ENCODE measurements at places on chromosomes 11 and 22.
A peak's percentile ranks its signal among the peaks of the same experiment; 100 is the strongest.

DNA sequence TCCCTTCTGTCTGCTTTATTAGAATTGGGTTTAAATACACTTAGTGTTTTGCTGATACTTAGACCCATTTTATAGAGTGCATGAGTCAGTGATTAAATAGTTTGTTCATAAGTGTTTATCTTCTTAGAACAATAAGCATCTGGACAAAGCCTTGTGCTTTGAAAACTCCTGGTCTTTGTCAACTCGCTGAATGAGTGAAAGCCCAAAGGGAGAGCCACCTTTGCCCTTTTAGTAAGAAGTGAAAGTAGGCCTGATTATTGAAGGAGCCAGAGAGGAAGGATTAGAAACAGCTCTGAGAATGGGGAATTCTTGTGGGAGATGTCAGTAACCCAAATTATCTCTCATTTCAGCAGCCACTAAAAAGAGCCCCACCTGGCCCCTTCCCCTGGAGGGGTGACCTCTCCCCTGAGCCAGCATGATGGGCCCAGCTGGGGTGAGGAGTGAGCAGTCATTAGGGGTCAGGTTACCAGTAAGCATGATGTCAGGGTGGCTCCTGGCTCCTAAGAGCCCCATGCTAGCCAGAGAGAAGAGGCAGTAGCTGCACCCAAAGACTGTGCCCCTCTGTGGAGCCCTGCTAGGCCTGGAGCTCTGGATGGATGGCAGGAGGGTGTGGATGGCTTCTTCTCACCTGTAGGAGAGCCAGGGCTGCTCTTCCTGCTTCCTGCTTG lies 125.1 kb upstream of the E2F8 start:
- no peak for DNase-seq

GRCh38 chr11:16977136-16977993 lies 36.8 kb downstream of the PLEKHA7 start:
- no peak for DNase-seq

- DNase-seq = peak; percentile 1
These were observed 74.9 kb downstream of the MORC2 start for GRCh38 chr22:30893434-30894370.

- peak; percentile 75 for DNase-seq
These were observed 4.7 kb downstream of the FEN1 start for GRCh38 chr11:61797263-61797944.

- no peak for DNase-seq
These were observed 3.4 kb downstream of the IRF7 start for GRCh38 chr11:612201-612960.

- DNase-seq = no peak
These were observed 37.3 kb downstream of the PARVG start for GRCh38 chr22:44218071-44218470.

DNA sequence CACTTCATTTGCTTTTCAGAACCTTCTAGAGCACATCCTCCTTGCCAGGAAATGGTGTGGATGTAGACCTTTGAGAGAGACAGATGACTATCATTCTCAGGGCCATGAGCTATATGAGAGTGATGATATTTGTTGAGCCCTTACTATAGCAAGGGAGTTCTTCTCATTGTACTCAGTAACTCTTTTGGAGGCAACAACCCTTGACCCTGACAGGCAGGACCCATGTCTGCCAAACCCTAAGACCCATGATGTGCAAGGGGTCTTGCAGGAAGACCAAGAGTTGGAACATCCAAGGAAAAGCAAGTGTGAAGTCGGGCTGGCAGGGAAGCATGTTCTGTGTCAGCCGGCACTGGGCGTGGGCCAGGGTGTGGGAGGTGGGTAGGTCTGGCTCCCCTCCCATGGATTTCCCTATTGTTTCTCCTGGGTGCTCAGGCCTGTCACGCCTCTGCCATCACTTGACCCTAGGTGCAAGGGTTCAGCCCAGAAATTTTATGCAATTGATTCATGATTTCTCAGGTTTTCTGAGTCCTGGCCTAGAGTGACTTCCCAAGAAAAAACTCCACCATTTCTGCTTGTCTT lies 1.2 kb downstream of the FOLR3 start:
- no peak for DNase-seq

DNA sequence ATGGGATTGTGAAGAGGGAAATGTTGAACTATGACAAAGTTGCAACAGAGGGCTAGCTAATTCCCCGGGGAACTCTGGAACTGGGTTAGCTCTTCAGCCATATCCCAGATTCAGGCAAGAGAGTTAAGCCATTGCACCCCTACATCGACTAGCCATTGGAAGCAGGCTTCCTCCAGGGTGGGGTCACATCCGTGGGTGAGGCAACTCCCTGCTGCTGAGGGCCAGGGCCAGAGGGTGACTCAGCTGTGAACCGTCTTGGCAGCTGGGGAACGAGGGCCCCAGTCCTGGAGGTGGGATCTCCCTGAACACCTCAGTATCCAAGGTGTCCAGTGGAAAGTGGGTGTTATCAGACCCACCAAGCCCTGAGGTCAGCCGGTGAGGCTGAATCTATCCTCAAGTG lies 41.1 kb downstream of the RPS6KA4 start:
- no peak for DNase-seq

GRCh38 chr11:47374720-47375019 lies 3.7 kb downstream of the SPI1 start:
- no peak for DNase-seq

DNA sequence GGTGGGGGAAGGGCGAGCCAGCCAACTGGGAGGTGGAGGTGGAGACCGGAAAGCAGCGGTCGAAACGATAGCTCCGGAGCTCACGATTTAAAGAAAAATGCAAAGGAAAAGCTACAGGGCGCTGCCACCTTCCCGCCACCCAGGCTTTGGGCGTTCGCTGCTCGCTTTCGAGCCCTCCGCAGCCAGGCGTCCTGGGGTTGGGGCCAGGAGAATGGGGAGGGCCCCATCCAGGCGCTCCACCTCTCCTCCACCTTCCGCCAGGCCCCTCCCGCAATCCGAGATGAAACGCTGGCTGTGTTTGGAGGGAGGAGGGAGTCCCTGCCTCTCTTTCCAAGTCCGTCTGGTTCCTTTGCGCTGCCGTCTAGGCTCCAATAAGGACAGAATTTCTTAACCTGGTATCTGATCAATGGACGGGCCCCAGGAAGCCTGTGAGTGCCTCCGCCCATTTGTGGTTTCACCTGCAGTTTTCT lies 483 bp upstream of the ABTB2 start:
- no peak for DNase-seq

GRCh38 chr11:68956142-68956541 lies 24.6 kb downstream of the MRGPRD start:
- DNase-seq = no peak

- DNase-seq = no peak
These were observed 61.6 kb upstream of the SLC17A6 start for GRCh38 chr11:22276535-22276934.

GRCh38 chr11:115497303-115497702 lies 6.9 kb downstream of the CADM1 start:
- DNase-seq = no peak

GRCh38 chr11:34154059-34154875 lies 48.8 kb downstream of the NAT10 start:
- DNase-seq = no peak

GRCh38 chr11:36567694-36568093 lies at the start of gene RAG1:
Gene RAG1, plus strand, starts transcription at chr11:36568007. Its CDS starts 5,298 bp downstream, at chr11:36573305.
- no peak for DNase-seq

GRCh38 chr11:69985641-69986439 lies 92.3 kb upstream of the ANO1 start:
- no peak for DNase-seq

DNA sequence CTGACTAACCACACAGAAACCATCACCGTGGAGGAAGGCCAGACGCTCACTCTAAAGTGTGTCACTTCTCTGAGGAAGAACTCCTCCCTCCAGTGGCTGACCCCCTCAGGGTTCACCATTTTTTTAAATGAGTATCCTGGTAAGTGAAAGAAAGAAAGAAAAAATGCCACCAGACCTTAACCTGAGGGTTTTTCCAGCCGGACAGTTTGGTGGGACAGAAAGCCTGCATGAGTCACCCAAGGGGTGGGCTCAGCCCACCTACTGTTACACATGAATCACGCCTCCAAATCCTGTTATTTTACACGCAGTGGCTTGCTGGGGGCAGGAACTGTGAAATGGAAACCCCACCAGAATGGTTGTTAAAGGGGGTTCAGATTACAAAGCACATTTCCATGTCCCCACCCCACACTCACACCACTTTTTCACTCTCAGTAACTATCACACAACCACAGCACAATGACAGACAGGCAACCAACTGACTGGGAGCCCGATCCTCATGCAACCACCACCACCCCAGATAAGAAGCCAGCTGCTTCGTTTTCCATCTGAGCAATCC lies 11.9 kb downstream of the CRTAM start:
- peak; percentile 5 for DNase-seq

DNA sequence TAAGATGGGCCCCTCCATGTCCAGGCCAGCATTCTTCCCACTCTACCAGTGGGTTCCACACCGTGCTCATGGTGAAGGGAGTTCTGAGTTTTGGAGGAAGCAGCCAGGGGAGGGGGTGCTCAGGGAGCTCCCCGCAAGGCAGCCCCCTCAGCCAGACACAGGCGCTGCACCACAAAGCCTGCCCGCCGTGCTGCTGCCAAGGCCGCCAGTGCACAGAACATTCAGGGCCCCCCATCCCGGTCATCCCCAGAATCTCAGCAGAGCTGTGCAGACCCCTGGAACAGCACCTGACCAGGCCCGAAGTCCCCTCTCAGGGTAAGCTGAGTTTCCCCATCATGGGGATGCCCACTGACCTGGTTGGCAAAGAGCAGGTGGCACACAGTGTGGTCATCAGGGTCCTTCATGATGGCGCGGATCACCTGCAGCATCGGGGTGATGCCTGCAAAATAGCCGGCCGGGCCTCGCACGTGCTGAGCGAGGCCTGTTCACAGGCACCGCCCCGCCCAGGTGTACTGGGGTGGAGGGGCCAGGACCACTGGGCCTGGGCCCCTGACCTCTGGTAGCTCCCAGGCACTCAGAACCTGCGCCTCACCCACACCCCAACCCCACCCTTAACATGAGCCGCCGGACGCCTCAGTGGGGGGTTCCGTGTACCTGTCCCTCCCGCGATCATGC lies 12.4 kb upstream of the POLDIP3 start:
- no peak for DNase-seq

DNA sequence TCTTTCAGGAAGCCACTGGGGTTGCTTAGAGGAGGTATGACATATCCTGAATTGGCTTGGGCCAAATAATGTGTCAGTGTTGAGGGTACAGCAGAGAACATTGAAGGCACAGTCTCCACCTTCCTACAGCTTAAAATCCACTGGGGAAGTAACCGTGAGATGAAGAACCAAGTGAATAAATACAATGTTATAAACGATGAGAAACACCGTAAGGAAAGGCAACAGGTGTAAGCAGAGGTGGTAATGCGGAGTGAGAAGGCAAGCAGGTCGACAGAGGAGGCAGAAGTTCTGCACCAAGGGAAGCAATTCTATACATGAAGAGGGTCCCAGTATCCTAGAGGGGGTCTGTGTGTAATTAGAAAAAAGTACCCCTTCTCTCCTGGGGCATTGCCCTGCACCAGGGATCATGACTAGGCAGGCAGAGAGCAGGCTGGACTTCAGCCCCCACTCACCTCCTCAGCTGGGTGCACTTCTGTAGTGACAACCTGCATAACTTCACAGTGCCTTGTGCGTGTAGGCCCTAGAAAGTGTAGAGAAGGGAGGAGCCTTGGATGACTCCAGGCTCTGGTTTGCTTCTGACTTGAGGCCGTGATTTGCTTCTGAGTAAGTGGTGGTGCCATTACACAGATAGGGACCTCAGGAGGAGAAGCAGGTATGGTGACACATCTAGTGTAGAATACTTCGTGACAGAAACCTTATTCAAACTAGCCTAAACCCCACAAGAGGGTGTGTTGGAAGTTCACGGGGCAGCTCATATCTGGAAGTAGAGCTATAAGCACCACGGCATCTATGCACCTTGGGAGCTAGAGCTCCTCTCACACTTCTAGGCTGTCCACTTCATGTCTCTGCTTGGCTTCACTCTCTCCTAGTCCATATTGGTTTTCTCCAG lies 4.9 kb downstream of the MYOD1 start:
- DNase-seq = no peak

- DNase-seq = no peak
These were observed 31.3 kb downstream of the GNB1L start for GRCh38 chr22:19823191-19823901.

Measured in CD4-positive, alpha-beta T cell treated with Interleukin-6 at 100 ng/mL for 8 hours (primary cell).